ENCODE measurements at places on chromosomes 5 and 9.

DNA sequence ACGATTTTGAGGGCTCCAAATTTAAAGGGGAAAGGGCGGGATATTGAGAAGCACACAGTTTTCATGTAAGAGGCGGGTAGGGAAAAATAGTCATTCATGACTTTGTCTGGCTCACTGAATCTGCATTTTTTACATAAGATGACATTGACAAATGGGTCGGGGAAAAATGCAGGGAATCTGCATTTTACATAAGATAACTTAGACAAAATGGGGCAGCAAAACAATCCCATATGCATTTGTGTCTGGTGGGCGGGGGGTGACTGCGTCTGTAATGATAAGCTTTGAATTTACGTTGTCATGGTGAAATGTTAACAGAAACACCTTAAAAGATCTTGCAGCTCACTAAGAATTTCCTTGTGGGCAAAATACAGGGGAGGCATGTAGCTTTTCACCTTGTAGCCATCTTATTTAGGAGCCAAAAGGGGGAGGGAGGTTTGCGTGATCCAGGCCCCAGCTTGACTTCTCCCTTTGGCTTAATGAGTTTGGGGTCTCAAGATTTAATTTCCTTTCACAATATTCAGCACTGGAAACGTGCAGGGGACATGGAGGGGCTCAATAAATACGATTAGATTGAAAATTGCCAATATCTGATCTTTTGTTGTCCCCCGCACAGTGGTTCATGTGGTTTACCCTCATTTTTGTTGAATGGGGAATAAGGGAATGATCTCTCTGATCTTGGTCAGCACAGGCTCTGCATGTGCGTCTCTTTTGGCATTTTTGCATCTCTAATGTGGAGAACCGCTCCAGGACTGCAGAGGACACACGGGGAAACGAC, 41.1 kb upstream of the GADD45G start:
- no peak for DNase-seq

DNA sequence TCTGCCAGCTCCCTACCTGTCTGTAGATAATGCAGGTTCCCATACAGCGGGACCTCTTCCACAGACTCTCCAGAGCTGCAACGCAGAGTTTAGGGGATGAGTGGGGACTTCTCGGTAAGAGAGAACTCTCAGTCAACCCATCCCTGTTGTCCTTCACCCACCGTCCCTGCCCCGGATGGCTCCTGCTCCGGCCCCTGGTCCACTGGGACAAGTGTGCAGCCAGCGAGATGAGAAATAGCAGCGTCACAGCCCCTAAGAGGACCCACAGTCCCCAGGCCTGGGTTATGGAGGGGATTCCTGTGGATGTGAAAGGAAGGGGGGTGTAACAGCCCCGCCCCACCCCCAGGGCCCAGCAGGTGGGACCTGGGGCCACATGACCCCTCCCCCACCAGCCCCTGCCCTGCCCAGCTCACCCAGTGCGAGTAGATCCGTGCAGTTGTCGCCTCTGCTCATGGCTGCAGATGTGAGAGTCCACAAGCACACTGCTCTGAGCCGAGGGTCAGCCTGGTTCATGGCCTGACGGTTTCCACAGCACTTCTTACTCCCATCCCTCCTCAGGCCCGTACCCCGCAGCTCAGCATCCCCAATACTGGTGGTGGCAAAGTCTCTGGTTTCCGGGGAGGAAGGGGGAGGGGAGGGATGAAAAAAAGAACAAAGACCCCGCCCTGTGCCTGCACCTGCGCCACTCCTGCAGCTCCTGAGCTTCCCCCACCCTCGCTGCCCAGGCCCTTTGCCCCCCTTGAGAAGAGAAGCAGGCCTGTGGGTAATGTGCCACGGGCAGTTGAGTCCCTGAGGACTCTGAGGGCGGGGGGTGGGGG, at the start of gene SIT1:
Gene SIT1 (minus strand): TSS at position 591 of the 818 bp plus-strand sequence. CDS start 78 bp downstream, at position 513.
- DNase-seq = no peak

DNA sequence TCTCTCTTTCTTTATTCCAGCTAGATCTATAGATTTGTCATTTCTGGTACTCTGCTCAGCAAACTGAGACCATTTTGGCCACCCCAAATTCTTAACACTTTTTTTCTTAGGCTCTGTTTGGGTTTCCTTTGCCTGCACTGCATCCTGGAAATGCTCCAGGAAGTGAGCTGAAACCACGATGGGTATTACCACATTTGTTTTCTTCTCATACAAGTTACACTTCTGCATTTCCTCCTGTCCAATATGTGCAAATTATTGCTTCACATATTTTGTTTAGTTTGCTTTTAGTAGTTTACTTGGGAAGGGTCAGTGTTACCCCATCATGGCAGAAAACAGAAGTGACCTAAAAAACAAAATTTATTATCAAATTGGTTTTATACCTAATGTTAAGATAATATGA, 498.6 kb upstream of the GRIN3A start:
- no peak for DNase-seq

DNA sequence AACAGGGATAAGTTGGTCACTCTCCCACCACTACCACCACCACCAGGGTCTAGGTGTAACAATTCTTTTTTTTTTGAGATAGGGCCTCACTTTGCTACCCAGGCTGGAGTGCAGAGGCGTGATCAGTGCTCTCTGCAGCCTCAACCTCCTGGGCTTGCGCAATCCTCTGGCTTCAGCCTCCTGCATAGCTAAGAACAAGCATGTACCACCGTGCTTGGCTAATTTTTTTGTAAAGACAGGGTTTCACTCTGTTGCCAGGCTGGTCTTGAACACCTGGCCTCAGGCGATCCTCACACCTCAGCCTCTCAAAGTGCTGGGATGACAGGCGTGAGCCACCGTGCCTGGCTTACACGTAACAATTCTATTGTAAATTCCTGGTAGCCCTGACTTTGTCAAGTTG, 27.5 kb downstream of the CORO2A start:
- DNase-seq = no peak

GRCh38 chr9:132858751-132859150, 19.3 kb downstream of the AK8 start:
- DNase-seq = no peak

GRCh38 chr9:127540664-127541041, 71.4 kb upstream of the STXBP1 start:
- DNase-seq = no peak

DNA sequence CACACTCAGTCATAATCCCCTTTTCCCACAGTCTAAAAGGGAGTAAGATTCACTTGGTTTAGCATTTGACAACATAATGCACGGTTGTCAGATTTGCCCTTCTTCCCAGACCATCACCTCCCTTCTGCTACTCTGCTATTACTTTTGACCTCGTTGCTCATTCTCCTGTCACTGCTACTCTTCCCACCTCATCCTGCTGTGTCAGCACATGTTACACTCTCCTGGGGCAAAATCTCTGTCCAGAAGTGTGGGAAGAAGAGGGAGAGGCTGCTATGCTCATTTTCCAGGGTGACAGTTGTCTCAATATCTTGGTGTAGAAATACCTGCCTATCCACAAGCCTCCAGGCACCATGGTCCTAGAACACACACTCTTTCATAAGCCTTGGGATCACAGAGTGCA, 449.9 kb upstream of the PIK3R1 start:
- peak; percentile 29 for DNase-seq

GRCh38 chr5:164127527-164127926, 622.1 kb downstream of the MAT2B start:
- no peak for DNase-seq

DNA sequence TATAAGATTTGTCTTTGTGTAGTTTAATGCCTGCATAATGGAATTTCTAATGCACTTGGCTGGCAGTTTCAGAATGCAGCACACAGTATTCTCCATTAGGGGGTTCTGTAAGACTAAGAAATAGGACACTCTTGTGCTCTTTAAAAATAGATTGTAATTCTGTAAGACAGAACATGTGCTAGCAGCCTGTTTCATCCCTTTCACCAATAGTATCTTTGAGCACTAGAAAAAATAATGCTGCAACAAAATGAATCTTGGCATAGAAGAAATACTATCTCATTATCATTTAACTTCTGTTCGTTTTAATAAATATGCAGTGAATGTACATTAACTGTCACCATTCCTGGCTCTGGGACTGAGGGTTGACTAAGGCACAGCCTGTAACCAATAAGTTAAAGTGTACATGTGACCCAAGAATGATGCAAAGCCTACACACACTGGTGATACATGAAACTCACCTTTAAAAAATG, 23.8 kb upstream of the ZNF622 start:
- DNase-seq = peak; percentile 52

DNA sequence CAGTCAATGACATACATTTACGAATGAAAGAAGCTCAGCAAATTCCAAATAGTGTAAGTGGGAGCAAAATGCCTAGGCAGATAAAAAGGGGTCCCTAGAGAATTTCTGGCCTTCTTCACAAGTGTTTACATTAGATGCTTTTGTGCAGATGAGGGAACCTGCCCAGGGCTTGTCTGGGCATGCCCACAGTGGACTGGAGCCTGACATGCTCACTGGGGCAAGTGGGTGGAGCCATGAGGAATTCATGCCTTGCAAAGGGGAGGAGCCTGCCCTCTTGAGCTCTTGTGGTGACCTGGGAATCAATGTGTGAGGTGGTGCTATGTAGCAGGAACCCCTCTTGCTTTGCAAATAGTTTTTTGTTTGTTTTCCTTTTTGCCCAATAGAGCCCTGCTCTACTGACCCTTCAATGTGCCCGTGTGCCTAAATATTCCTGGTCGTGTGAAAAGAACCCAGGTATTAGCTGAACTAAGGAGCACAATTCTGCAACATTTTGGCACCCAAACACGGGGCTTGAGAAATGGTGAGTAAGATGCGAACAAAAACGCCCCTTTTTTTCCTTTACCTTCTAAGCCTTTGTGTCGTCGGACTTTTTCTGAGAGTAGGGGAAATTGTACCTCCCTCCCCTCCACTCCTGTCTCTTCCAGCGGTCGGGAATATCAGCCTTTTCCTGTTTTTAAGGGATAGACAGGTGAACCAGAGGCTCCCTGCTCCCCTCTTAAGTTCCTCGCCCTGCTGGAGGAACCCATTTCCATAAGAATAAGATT, 433.8 kb upstream of the CDH9 start:
- peak; percentile 8 for DNase-seq

GRCh38 chr9:9174358-9174757, 1374.8 kb upstream of the DMAC1 start:
- DNase-seq = no peak

DNA sequence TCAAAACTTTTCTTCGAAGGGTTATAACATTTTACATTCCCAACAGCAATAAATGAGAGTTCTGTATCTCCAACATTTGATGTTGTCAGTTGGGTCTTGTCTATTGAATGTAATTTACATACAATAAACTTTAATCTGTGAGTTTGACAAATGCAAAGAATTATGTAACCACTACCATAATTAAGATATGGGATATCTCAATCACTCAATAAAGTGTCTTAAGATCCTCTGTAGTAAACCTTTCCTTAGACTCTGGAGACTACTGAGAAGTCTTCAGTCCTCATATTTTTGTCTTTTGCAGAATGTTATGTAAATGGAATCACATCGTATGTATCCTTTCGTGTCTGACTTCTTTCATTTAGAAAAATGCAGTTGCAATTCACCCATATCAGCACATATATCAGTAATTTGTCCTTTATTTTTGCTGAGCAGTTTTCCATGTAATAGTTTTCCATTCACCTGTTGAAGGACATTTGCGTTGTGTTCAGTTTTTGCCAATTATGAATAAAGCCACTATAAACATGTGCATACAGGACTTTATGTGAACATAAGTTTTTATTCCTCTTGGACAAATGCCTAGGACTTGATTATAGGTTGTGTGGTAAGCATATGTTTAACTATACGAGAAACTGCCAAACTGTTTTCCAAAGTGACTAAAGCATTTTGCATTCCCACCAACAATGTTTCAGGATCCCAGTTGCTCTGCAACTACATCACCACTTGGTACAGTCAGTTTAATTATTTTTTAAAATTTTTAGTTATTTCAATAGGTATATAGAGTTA, 784.6 kb upstream of the ZNF608 start:
- no peak for DNase-seq

DNA sequence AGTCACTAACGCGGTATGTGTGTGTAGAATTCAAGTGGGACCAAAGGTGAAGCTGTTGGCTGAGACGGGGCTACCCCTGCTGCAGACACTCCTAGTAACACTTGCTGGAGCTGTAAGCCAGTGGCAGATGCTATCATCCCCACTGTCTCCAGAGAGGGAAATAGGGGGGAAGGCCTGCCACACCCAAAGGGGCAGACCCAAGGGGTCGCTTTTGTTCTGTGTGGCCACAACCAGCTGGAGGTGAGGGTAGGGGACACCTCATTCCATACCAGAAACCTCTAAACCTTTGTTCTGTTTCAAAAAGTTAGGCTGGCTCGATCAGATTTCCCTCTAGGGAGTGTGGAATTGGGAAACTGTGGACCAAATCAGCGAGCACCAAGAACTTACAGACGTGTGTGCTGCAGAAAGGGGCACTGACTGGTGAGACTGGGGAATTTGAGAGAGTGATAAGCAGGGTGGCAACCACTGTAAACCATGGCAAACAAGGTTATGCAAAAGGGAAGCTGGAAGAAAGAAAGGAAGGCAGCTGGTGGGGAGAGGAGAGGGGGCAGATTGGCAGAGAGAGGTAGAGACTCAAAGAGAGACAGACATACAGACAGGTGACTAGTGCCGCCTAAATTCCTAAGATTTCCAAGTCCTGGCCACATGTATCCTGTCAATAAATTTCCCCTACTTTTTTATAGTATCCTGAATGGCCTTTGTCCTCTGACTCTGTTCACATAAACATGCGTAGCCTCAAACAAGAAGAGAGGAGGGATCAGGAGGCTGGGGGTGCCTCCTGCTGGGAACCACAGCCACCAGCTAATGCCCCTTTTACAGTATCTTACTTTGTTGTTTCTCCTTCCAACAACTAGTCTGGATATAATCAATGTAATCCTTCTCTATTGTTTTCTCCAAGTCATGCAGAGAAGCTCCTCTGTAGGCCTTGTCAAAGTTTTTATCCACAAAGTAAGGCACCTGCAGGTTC, 15.6 kb upstream of the SPATA24 start:
- DNase-seq = no peak

DNA sequence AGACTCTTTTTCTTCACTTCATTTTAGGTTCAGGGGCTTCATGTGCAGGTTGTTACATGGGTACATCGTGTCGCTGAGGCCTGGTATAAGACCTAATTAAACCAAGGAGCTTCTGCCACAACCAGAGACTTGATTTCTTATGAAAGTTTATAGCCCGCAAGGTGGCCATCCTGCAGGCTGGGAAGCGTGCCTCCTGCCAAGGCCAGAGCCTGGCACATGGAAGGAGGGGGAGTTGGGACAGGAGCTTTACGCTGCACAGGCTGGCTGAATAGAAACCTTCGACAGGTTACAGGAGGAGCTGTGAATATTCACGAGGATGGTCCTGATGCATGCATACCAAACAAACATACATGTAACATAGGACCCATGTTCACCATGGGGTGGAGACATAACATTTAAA, 50.1 kb upstream of the SIMC1 start:
- no peak for DNase-seq
